ENCODE measurements at places on chromosomes 2 and 18.
A peak's percentile ranks its signal among the peaks of the same experiment; 100 is the strongest.

GRCh38 chr2:71546777-71547281 is 93.5 kb downstream of the DYSF start:
- no peak for DNase-seq

DNA sequence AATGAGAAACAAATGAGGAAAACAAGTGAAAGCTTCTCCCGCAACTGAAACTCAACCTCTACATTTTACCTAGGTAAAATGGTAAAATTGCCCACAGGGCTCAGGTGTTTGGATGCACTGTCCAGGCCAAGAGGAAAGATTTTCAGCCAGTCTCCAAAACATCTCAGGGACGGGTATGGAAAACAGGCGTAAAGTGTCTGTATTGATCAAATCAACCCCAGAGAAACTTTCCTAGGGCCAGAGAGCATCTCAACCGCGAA is 361 bp upstream of the HAT1 start:
- no peak for DNase-seq

DNA sequence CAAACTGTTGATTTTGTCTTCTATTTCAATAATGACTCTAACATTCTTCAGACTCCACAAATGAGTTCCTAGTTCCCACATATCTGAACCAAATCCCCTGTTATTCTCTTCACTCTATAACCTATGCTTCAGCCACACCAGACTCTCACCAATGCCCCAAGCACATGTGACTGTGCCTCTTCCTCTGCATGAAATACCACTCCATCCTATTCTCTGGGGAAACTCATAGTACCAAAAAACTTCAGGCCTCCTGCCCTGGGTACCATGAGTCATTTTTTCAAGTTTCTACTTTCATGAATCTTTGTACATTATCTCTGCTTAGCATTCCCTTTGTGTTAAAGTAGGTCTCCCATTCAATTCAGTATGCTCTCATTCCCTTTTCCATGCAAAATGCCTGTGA is 353.2 kb downstream of the ZEB2 start:
- DNase-seq, result no peak

DNA sequence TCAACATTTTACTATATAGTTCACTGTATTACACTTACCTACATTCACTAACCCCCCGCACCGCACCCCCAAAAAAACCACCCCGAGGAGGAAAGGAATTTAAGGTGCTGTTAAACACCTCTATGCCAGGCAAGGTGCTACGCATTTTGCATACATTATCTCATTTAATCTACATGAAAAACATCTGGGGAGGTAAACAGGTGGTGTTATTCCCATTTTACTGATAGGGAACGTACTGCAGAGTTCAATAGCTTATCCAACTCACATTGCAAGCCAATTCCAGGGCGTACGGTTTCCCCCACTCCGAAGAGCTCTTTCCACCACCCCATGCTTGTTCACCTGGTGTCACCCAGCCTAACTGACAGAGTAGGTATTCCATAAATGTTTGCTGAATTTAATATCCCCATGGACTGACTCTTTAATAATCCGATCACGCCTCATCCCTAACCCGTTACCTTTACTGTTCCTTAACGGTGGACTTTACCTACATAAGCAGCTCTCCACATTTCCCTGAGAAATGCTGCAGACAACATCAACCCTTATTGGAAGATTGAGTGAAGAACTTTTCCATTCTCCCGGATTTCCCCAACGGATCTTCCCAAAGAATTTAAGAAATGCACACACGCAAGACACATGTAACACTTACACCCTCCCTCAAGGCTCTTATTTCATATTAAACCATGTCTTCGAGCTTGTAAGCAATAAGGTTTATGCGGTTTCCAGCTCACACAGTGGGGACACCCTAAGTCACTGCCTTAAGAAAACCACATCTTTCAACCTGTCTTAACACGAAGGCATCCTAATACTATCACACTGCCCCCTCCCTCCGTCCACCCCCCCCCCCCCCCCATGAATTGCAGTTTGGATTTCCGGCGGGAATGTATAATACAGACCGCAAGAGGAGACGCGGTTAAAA is 1.2 kb downstream of the RAPH1 start:
- DNase-seq, result peak; percentile 26

- DNase-seq, result no peak
Observed at GRCh38 chr2:166899676-166900075, 11.4 kb downstream of the XIRP2 start.

- no peak for DNase-seq
Observed at GRCh38 chr18:8957731-8958130, 144.8 kb upstream of the NDUFV2 start.

- DNase-seq, result no peak
Observed at GRCh38 chr18:22827216-22827615, 105.9 kb upstream of the RBBP8 start.

- no peak for DNase-seq
Observed at GRCh38 chr2:179938026-179938425, 69.1 kb downstream of the CWC22 start.

DNA sequence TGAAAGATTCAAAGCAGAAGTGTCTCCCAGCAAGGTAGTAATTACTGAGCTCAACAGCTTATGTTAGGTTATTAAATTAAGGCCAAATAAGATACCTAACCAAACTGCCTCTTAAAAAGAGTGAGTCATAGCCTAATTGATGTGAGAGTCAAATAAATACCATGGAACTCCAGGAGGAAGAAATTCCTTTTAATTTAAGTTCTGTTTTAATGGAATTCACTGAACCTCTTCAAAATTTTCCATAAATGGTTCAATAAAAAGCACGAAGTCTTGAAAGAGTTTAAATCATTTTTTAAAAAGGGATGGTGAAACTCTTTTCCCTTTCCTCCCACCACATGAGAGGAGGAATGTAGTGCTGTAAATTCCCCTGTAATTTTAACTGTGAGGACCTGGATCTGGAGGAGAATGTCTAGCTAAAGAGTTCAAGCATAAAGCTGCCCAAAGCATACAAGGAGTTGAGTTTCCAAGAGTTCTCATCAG is 180.8 kb upstream of the MMADHC start:
- no peak for DNase-seq

All from nucleus accumbens (tissue), 56 donors.